ENCODE measurements at places on chromosomes 2 and 18.
A peak's percentile ranks its signal among the peaks of the same experiment; 100 is the strongest.

- no peak for DNase-seq
These were observed 129.5 kb downstream of the PAX3 start for GRCh38 chr2:222169346-222169745.

DNA sequence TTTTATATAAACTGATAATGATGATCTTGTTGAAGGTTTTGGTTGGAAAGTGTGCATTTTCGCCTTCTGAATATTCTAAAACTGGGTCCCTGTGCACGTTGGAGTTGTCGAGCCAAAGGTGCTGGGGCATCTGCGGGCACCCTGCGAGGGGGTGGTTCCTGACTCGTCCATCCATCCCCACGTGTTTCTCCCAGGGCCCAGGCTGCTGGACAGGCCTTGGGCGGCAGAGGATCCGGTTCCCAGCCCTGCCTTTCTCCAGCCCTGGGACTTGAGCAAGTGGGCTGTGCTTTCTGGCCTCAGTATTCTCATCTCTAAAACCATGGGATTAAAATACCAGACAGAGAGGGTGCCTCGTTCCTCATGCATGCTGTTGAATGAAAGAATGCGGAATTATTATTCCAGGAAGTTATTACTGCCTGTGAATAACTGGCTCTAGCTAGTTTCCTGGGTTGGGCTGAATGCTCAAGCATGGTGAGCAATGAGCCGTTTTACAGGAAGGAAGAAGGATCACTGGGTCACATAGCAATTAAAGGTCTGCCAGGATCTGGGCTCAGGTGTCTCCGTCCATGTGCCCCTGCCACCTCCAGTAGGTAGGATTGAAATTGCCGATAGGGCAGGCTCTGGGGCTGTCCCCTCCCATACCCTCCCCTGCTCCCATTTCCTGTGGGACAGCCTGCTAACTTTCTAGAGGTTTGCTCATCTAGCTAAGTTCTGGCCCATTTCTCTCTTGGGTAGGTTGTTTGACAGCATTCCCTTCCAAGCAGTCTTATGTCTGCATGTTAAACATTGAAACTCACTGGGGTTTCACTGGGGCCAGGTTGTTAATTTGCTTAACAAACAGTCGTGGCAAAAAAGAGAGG, 77.2 kb upstream of the HS6ST1 start:
- DNase-seq = no peak

- no peak for DNase-seq
These were observed 10.1 kb upstream of the NEU4 start for GRCh38 chr2:241798631-241799521.

DNA sequence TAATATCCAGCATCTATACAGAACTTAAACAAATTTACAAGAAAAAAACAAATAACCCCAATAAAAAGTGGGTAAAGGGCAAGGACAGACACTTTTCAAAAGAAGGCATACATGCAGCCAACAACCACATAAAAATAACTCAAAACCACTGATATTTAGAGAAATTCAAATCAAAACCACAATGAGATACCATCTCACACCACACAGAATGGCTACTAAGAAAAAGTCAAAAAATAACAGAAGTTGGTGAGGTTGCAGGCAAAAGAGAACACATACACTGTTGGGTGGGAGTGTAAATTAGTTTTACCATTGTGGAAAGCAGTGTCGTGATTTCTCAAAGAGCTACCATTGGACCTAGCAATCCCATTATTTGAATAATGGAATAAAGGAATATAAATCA, 1973.9 kb upstream of the LRRTM1 start:
- no peak for DNase-seq

GRCh38 chr2:151408788-151409600, 708 bp upstream of the RIF1 start:
- peak; percentile 63 for DNase-seq

DNA sequence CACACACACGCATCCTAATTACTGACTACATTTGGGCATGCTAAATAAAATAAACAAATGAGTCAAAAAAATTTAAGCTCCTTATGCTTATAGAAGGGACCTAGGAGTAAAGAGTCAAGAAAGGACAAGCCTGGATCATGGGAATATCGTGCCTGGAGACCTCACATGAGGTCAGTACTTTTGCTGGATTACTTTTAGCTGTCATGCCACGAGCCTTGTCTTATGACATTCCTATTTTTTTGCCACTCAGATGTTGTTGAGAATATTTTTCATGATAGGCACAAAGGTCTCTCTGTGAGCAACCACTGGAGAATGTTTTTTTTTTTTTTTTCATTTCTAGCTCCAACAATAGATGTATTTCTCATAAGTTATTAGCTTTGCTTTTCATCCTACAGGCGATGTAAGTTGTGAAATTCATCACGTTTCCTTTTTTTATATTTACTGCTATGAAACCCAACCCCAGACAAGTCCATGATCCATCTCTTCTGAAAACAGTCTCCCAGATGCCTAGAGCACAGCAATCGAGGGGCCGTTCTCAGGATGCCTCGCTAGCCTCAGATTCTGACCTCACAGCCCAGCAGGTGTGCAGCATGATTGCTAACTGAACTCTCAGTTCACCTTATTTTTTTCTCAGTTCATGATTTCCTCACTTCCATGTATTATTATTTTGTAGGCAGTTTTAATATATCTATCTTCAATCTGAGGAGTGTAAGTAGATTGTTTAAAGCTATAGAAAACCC, 464.5 kb downstream of the IRS1 start:
- no peak for DNase-seq

DNA sequence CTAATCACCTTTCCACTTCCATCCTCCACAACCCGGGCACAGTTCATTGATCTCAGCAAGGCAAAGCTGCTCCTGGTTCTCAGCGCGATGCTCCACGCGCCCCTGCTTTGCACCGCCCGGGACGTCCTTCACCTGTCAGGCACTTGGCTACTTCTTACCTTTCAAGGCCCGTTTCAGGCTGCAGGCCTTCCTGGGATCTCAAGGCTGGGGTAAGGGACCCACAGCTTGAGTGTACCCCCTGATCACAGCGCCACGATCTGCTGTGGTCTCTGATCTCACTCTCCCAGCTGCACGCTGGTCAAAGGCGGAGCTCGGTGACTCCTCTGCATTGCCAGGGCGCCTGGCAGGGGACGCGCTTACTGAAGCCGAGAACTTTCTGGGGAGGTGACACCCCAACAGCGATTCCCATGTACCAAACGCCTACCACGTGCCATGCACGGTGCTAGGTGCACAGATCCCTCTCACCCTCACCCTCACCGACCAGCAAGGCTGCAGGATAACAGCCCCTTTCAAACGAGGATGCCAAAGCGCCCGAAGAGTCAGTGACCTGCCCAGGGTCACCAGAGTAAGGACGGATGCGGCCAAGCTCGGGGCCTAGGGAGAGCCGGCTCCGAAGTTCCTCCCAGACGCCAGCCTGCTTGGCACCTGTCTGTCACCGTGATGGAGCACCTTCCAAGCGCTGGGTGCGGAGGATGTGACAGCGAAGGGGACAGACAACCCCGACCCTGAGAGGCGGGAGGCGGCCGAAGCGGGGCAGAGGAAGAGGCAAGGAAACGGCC, 818 bp downstream of the ITGB1BP1 start:
- peak; percentile 64 for DNase-seq

DNA sequence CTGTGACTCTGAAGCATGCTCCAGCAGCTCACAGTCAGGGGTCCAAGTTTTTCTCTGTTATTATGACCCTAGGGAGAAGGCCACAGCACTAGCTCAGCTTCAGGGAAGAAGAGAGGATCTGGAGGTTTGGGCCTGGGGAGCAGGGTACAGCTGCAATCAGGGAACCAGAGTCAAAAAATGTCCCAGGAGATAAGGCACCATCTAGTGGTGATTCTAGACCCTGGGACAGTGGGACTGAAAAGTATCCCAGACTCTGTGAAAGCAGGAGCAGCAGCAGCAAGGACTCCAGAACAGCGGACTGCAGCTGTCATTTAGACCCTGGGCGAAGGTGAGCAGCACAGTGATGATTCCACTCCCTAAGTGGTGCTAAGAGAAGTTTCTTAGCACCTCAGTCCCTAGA, 278.4 kb upstream of the DDX18 start:
- peak; percentile 74 for DNase-seq

DNA sequence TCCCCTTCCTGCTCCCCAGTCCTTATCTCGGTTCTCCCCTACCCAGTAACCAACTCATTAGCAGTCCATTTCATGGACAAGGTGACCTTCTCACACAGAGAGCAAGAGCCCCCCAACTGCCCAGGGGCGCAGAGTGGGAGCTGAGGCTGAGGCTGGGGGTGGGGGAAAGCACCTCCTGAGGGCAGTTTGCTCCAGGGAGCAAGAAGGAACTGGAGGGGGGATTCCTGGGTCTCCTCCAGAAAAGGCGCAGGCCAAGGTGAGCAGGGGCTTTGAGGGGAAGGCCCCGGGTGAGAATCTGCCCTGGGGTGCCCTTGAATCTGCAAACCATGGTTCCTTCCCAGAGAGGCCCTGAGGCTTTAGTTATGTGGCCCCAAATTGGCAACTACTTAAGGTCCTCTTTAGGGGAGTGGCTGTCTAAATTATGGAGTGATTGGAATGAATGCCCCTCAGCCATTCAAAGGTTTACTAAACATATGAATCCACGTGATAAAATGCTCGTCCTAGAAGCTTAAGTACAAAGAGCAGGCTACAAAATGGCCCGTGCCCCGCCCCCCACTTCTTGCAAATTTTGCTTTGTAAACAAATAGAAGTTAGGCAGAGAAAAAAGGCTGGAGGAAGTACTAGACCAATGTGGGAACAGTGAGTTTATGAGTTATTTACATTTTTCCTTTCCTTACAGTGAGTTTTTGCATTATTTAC, 123.5 kb upstream of the HS6ST1 start:
- peak; percentile 46 for DNase-seq

- DNase-seq = no peak
These were observed 157.7 kb upstream of the SERPINE2 start for GRCh38 chr2:224196810-224197209.

- no peak for DNase-seq
These were observed 224.4 kb upstream of the SMAD2 start for GRCh38 chr18:48154828-48155227.

DNA sequence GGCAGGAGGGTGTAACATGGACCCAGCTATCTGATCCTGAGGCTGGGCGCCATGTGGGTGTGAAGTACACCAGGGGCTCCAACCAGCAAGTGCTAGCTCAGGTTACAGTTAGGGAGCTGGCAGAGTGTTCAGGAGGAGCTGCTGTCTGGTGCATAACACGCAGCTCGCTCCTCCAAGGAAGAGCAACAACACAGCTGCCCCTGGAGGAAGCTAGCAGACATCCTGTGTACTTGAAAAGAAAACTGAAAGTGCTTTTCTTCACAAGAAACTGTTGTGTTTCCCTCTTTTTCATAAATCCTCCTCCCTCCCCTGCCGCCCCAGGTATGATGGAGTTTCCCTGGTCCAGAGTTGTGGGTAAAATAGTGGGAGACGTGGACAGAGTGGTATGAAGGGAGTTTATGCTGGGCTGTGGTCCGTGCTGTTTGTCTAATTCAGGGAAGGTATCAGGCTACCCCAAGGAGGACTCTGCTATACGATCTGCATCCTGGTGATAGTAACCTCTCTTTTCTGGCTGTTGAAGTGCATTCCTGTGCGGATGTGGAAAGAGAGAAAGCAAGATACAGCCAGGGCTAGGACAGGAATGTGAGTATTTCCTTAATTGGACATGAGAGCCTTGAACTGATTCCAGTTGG, 6.1 kb upstream of the LBH start:
- DNase-seq = no peak

DNA sequence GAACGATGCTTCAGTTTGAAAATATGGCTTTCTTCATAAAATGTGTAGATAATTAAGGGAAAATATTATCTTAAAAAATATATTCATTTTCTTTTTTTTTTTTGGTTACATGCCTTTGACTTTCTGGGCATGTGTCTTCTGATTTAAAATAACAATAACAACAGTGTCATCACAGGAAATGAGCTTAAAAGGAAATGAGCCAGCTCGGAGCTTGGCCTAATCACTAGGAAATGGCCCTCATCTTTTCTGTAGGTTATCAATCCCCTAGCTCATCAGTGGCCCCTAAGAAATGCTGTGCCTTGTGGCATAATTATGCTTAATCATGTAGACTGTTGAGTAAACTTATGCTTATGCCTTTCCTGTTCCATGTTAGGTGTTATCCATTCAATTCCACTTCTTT, 141.8 kb upstream of the FHL2 start:
- no peak for DNase-seq

DNA sequence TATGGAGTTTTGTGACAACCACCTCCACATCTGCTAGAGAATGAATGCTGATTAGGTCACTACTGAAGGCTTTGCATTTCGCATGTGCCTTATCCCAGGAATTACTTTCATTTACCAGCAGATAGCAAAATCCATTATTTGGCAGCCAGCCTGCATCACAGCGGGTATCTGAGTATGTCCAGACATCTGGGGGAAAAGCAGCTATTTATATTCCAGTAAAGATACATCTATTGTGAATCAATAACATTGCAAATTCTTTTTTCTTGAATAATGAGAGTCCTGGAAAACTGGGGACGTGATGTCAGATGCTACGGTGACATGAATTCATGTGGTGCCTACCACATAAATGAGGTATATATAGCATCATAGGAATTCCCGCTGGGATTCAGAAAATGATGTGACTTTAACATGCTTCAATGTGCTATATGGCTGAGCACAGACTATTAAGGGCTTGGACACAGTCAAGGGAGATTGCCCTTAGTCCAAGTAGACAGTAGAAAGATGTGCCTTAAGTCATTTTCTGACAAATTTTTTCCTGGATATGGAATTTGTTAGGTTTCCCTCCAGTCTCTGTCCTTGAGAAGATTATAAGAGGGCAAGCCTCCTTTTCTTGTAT, 84.2 kb upstream of the CD302 start:
- no peak for DNase-seq

DNA sequence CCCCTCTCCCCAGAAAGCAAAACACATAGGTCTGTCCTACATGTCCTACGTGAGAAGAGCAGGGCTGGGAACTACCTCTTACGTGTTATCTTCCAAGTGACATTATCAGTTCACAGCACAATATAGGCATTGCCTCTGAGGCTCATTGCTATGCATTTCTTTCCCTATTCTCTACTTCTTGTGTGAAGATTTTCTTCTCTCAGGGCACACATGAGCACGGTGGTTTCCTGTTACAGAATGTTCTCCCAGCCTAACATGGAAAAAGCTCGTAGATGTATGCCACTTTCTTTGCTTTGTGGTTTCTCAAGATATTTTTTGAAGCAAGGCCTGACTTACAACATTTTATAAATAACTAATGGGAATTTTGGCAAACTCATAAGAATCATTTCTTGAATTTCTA, 19.4 kb upstream of the DSC3 start:
- DNase-seq = peak; percentile 18
